HCT116 (cell line): ENCODE measurements at places on chromosomes 3 and 15.

DNA sequence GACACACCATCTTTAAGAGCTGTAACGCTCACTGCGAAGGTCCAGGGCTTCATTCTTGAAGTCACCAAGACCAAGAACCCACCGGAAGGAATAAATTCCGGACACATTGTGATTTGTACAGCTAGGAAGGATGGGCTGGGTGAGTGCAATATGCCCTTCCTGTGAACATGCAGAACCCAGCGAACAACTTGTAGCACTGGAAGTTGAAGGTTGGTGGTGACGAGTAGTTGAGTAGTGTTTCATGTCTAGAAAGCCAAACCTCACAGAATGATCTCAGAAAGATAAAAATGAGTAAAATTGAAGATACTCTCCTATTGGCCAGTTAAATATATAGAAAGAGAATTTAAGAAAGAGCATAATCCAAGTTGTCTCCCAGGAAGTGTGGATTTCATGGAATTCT is 462.2 kb upstream of the CFAP20DC start:
- DNase-seq, result no peak

GRCh38 chr3:31093606-31094005 is 199.1 kb upstream of the GADL1 start:
- DNase-seq, result no peak

DNA sequence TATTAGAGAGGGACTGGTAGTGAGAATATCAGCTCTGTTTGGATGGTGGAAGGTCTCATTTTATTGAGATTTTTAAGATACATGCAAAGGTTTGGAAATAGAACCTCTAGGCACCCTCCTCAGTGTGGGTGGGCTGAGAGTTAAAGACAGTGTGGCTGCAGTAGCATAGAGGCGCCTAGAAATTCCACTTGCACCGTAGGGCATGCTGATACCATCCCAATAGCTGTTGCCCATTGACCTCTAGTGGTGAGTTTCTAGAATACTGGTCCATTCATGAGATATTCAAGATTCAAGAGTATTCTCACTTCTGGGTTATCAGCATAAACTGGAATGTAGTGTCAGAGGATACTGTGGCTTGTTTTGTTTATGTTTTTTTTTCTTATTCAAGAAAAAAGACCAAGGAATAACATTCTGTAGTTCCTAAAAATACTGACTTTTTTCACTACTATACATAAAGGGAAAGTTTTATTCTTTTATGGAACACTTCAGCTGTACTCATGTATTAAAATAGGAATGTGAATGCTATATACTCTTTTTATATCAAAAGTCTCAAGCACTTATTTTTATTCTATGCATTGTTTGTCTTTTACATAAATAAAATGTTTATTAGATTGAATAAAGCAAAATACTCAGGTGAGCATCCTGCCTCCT is 87.2 kb downstream of the TGFBR2 start:
- peak; percentile 40 for DNase-seq

GRCh38 chr3:4584456-4585249 is 91.5 kb downstream of the ITPR1 start:
- DNase-seq, result no peak

DNA sequence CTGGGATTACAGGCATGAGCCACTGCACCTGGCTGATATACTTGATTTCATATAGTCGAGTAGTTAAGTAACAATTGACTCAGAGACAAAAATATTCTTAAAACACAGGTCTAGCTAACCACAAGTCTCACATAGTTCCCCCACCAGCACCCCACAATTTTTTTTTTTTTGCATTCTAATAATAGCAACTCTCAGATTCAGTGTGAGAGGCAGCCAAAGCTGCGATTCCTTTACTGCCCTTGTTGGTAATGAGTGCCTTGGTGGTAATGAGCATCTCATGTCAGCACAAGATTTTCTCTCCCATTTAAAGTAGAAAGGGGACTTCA is 72.5 kb downstream of the WWTR1 start:
- no peak for DNase-seq

- no peak for DNase-seq
Observed at GRCh38 chr3:179961703-179962078, 75.0 kb downstream of the PEX5L start.

GRCh38 chr15:31206386-31207181 is 105.1 kb upstream of the TRPM1 start:
- DNase-seq, result no peak

DNA sequence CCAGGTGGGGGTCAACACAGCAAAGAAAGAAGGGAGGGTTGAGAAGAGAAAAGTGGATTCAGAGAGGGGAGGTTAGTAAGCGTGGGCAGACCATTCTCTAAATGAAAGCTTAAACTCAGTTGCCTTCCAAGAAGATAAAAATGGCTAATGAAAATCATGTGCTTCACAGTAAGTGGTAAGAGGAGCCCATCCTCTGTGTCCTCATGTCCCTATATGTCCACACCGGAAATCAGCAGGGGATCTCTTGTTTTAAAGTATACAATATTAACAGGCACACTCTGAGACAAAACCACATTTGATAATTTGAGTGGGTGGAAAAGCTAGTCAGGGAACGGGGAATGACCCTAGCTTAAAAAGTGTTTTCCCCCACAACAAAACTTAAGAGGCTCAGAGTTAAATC is 4.4 kb upstream of the FOXP1 start:
- no peak for DNase-seq

GRCh38 chr3:50815844-50816243 is 141.1 kb downstream of the DOCK3 start:
- no peak for DNase-seq

DNA sequence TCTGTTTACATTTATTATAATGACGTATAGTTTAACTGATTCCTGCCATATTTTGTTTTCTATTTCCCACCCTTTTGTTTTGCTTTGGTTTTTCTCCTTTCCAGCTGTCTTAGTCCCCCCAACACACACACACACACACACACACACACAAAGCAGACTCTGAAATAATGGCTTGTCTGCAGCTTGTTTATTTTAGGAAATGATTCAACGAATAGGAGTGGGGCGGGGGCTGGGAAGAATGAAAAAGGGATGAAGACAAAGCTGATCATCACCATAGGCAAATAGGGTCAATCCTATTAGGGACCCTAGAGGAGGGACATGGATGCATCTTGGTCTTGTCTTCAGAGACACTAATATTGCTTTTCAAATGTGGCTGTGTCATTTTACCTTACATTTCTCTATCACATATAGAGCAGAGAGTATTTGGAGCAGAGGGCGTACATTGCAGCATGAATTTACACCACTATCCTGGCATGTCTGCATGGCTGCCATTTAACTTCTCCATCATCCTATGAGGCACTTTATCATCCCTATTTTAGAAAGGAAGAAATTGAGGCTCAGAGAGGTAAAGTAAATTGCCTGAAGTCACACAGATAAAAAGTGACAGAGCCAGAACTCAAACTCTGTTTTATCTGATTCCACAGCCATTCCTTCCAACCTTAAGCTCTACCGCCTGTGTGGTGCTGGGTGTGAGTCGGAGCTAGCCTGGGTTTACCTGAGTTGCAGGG is 147.2 kb upstream of the TPM1 start:
- DNase-seq, result no peak

DNA sequence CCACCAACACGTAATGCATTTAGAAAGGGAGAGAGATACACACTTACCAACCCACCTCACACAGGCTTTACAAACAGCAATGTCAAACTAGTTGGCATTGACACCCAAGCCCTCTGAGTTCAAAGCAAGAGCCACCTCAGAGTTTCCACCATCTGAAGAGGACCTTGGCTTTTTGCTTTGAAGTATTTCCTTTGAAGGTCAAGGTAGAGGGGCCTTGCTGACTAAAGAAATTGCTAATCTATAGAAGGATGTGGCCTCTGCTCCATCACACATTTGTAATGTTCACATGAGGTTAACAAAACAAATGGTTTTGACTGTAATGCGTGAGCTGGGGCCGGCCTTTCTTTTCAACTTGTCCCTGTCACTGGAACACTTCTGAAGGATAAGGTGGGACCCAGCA is 117.7 kb downstream of the POLR2M start:
- no peak for DNase-seq

- no peak for DNase-seq
Observed at GRCh38 chr3:30933478-30934207, 39.2 kb upstream of the GADL1 start.

DNA sequence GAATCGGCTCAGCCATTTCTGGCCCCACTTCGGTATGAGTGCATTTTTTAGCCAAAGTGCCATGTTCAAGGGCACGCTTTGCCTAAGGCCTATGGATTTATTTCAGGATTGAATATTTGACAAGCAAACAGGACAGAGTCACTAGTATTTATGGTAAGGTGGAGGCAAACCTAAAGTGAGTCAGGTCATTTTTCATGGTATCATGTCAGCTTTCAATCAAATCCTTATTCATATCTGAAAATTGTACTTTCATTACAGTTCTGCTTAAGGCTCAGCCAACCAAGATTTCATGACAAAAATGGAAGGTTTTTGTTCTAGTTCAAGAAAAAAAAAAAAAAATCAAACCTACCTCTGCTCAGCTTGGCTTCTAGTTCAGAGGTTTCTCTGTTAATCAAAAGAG is 30.5 kb upstream of the ICE2 start:
- no peak for DNase-seq

DNA sequence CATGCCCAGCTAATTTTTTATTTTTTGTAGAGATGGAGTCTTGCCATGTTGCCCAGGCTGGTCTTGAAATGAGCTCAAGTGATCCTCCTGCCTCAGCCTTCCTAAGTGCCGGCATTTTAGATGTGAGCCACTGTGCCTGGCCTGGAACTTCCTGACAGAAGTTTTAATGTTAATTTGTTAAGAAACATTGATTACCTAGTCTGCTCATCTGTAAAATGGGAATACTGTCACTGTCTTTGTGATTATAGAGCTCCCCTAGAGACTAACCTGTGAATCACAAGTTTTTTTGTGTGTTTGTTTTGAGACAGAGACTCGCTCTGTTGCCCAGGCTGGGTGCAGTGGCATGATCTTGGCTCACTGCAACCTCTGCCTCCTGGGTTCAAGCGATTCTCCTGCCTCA is 4.3 kb upstream of the EIF3J start:
- no peak for DNase-seq

- no peak for DNase-seq
Observed at GRCh38 chr3:187951452-187952190, 202.3 kb upstream of the LPP start.

DNA sequence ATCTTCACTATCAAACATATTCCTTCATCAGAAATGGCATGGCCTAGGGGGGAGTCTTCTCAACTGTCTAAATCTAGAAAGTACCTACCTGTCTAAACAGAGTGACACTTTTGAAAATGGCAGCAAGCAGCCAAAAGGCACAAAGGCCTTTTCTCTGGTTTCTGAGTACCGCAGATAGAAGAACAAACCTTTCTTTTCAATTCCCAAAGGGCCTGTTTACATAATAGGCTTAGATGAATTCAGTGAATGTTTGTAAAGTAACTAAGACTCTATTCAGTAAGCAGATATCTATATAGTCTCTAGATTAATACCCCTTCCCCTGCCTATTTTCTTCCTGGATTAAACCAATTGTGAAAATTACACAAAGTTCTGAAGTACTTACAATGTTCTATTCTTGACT is 7.1 kb downstream of the MYEF2 start:
- DNase-seq, result no peak

DNA sequence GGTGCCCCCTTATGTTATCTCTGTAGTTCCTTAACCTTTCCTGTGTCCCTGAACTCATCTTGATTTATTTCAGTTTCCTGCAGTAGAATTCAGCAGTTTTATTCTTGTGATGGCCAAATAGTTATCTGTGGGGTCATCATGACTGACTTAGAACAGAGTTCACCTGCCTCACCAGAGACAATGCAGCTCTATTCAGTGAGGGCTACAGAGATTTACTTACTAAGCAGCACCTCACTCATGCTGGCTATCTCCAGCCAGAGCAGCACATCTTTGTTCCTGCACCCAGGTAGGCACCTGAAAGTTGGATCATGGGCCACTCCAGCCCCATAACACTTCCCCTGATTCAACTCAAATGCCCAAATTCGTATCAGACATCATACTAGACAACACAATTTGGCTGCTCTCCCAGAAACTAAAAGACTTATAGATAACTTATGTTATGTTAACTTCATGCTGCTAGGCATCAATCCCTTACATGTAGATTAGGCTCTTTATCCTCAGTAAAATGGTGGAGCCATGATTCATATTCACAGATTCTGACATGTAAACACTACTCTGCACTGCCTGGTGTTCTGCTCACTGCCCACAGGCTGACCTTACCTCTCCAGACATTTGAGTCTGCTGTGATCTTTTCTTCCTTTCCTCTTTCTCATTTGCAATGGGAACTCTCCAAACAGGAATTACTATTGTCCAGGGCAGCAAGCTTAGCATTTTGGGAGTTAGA is 9.3 kb upstream of the GOLGB1 start:
- no peak for DNase-seq

DNA sequence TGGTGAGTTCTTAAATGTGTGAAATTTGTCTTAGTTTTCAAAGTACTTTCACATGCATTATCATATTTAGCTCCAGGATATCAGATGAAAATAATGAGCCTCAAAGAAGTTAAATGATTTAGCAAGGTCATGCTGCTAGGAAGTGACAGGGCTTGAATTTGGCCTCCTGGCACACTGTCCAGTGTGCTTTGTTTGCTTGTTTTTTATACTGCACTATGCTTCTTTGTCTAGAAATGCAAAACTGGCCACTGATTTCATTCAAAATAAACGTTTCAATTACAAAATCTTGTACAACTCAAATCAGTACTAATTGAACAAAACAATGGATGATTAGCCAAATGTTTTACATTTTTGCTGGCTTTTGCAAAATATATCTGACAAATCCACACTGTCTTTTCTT is 583.3 kb upstream of the CBLB start:
- DNase-seq, result no peak

- no peak for DNase-seq
Observed at GRCh38 chr3:116969135-116969534, 259.6 kb downstream of the TUSC7 start.

DNA sequence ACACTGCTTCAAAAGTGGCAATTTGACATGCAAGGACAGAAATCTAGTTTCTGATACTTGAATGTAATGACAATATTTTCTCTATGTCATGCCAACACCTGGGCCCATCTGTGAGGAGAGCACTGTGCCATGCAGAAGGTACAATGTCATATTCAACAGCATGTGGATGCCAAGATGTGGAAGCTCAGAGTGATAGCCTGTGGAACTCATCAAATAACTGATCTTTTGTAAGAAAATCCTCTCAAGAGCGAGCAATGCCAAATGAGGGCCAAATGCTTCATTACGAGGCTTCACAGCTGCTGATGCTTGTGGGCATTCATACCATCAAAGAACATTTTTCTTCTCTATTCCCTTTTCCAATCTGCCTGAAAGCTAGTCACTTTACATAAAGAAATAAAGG is 95.1 kb downstream of the ROBO1 start:
- DNase-seq, result no peak

DNA sequence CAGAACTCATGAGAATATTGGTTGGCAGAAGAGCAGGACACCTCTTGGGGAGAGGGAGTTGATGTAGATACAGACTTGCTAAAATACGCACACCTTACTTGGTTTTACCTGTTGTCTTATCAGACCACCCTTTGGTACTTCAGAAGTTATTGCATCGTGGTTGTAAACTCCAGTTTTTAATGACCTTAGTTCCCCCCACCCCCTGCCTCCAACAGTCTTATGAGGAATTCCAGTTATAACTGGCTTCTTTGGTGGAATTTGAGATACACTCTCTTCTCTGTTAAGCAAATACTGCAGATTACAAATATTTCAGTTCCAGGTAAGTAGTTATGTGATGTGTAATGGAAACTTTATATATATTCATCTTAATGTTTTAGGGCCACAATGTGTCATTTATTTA is 5.0 kb downstream of the SLC25A38 start:
- no peak for DNase-seq

- DNase-seq, result no peak
Observed at GRCh38 chr15:60964527-60964926, 264.6 kb downstream of the RORA start.
